ENCODE measurements at places on chromosomes 12 and 14. TPM values are rescaled to one million over a fixed set of nuclear protein-coding genes. Genes with fewer than 3 reads are reported as not detected.
A peak's percentile ranks its signal among the peaks of the same experiment; 100 is the strongest.

- H3K36me3 ChIP-seq = peaks cover 2% of the 10 kb centered on the region
- H3K4me3 ChIP-seq = no peak overlapping the region
- H3K27me3 ChIP-seq = no peaks in the 10 kb centered on the region
Observed at GRCh38 chr14:24178399-24179178, 6.7 kb downstream of the REC8 start.

DNA sequence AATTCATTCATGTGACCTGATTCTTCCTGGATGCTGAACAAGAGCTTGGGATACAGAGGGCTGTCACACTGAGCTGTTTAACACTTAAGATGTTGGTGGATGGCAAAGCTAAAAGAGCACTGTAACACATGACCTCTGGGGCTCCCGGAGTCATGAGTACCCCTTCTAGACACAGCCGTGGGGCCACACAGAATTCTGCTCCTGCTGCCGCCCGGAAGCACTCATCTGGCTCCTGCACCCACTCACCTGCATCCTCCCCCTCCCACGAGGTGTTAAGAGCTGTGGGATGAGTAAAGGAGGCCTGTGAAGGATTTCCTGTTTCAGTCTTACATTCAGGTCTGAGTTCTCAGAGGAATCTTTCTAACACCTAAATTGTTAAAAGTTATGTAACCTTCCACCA is 78.0 kb upstream of the SSTR1 start:
- H3K27me3 ChIP-seq = no peaks in the 10 kb centered on the region
- H3K4me1 ChIP-seq = no peaks in the 10 kb centered on the region
- H3K27ac ChIP-seq = no peak overlapping the region
- no peak overlapping the region for H3K4me3 ChIP-seq
- no peaks in the 10 kb centered on the region for H3K36me3 ChIP-seq

DNA sequence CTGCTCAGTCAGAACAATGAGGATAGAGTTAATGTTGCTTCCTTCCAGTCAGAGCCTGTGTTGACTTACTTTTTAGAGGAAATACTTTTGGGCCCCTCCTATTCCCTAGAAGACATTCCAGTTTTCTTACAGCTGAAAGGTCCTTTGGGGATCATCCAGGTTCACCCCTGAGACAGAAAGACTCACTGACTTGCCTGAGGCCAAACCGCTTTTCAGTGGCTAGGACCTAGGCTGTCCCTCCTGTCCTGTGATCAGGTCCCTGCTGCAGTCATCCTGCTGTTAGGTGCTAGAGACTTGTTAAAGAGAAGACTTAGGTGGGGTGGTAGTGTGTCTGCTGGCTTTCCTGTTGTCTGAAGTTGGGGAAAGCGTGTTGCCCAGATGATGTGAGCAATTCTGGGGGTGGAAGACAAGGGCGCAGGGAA is 39.6 kb downstream of the SUSD6 start:
- no peaks in the 10 kb centered on the region for H3K36me3 ChIP-seq
- H3K4me3 ChIP-seq = no peak overlapping the region
- no peaks in the 10 kb centered on the region for H3K27me3 ChIP-seq
- H3K27ac ChIP-seq = peak overlapping the region; percentile 88
- no peak for DNase-seq

DNA sequence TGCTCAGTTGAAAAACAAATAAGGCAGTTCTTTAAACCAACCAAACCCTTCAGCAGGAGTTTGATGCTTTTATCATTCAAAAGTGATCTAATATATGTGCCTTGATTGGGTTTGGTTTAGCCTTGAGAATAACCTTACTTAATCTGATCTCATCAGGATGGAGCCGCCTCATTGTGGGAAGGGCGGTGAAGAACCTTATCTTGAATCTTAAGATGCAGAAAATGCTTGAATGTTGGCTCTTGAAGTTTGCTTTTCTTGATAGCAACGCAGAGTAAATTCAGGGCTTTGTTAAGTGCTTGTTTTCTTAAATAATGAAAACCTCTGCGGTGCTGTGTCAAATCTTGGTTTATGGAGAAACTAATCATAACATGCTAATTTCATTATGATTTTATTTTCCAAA is 138.2 kb downstream of the MON2 start:
- no peak for DNase-seq
- H3K4me3 ChIP-seq = peak overlapping the region; percentile 70
- H3K27ac ChIP-seq = peak overlapping the region; percentile 100
- H3K36me3 ChIP-seq = no peaks in the 10 kb centered on the region
- peaks cover 7% of the 10 kb centered on the region for H3K4me1 ChIP-seq

- H3K4me3 ChIP-seq = no peak overlapping the region
- H3K27me3 ChIP-seq = no peaks in the 10 kb centered on the region
- H3K27ac ChIP-seq = no peak overlapping the region
- no peaks in the 10 kb centered on the region for H3K36me3 ChIP-seq
- no peak for DNase-seq
Observed at GRCh38 chr12:117640511-117640910, 279.1 kb upstream of the NOS1 start.

DNA sequence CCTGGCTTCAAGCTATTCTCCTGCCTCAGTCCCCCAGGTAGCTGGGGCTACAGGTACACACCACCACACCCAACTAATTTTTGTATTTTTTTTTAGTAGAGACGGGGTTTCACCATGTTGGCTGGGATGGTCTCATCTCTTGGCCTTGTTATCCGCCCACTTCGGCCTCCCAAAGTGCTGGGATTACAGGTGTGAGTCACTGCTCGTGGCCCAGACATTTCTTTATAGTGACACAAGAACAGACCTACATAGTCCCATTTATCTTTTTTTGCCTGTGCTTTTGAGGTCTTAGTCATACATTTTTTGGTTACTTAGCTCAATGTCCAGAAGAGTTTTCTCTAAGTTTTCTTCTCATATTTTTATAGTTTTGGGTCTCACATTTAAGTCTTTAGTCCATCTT is 247.4 kb downstream of the SYT10 start:
- H3K4me1 ChIP-seq = no peaks in the 10 kb centered on the region
- H3K27ac ChIP-seq = no peak overlapping the region
- no peak overlapping the region for H3K4me3 ChIP-seq
- H3K36me3 ChIP-seq = no peaks in the 10 kb centered on the region

- DNase-seq = no peak
- H3K27me3 ChIP-seq = no peaks in the 10 kb centered on the region
- no peaks in the 10 kb centered on the region for H3K4me1 ChIP-seq
- no peaks in the 10 kb centered on the region for H3K36me3 ChIP-seq
- H3K27ac ChIP-seq = no peak overlapping the region
Observed at GRCh38 chr12:131142891-131143657, 189.4 kb downstream of the ADGRD1 start.

DNA sequence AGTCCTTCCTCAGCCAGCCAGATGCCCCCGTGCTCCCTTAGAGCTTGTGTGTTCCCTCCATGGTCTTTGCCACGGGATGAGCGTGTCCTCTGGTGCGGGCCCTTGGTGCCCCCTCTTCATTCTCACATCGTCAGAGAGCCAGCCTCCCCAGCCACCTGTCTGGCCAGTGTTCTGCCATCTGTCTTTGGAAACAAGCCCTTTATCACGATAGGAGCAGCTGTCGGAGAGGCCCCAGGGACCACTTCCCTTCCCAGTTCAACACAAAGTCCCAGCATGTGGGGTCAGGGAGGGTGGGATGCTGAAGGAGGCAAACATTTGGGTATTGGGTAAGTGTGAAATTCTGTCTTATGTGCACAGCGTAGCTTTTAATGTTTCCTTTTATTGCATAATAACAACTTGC is 44.5 kb downstream of the DYNC1H1 start:
- H3K27ac ChIP-seq = no peak overlapping the region
- H3K36me3 ChIP-seq = peaks cover 2% of the 10 kb centered on the region
- no peak for DNase-seq
- no peak overlapping the region for H3K4me3 ChIP-seq
- H3K4me1 ChIP-seq = no peaks in the 10 kb centered on the region

DNA sequence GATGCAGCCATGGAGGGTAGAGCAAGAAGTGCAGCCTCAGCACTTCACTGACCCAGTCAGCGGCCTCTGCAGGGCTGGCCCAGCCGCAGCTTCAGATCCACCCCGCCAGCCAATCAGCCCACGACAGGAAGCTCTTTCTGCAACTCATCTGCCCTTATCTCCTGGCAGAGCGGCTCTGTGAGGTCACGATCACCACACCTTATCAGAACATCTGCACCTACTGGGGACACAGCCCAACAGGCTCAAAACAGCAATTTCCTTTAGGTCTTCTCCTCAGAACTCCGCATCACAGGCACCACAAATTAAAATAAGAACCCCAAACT is 287.3 kb downstream of the BCL11B start:
- H3K4me3 ChIP-seq = no peak overlapping the region
- no peak overlapping the region for H3K27ac ChIP-seq

Gene NOXRED1
- 0.10 TPM for polyA plus RNA-seq

Gene ZNF891
- 0.24 TPM for polyA plus RNA-seq

Data from hepatocyte (in vitro differentiated cells).